ENCODE measurements at places on chromosomes 7 and 10.

DNA sequence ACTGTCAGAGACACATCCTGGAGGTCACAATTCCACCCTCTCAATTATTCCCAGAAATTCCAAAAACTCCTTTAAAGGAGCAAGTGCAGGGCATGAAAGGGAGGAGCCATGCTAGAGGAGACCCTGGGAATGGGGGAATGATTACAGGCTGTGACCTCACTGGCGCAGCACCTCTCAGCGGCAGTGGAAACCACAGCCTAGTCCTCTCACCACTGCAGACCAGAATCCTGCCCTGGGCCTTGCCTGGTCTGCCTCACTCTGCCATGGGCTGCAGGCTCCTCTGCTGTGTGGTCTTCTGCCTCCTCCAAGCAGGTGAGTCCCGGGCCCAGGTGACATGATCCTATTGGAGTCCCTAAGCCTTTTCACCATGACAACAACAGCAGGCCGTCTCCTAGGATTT, 50.5 kb upstream of the PRSS58 start:
- DNase-seq, result no peak

DNA sequence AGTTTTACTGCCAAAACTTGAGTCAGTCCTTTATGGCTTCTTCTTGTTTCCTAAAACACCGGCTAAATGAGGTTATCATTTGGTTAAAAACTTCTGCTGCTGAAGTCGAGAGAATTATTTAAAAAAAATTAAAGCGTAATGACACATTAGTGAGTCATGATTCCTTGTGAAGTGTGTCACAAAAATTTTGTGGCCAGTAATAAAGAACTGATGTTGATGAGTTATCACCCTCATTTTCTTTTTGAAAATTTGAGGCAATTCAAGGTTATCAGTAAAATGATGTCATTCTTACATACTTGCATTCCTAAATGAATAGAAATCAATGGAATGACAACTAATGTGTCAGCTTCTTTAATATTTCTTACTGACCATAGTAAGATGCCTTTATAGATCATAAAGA, 427.4 kb downstream of the SORCS3 start:
- DNase-seq, result no peak

- DNase-seq, result no peak
Observed at GRCh38 chr7:13017881-13018280, 330.4 kb downstream of the ARL4A start.

DNA sequence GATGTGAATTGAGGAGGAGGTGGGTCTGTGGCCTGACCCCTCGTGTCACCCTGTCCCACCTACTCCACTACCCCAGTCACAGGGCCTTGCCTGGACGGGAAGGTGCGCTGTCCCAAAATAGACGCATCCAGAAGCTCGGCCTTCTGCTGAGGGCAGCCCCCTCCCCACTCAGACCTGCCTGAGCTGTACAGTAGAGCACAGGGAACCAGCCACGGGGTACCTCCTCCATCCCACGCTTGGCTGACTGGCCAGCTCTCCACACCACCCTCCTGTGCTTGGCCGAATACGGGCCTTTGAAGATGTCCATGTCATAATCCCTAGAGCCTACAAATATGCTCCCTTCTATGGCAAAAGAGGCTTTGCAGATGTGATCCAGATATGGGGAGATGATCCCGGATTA, 88.3 kb downstream of the CHST15 start:
- DNase-seq, result peak; percentile 45

DNA sequence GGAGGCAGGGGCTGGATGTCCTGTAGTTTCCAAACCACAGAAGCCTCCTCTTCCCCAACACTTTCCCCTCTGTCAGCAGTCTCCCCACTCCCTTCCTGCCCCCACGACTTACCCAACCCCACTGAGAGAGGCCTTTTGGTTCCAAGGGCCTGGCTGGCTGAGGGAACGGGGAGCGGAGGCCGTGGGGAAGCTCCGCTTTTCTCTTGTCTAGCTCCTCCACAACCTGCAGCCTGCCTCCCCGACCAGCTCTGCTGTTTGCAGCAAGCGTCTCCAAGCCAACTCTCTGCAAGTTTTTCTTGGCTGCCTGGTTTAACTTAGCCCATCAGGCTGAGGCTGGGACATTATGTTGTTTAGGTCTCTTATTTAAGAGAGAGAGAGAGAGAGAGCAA, 126.8 kb downstream of the NEURL1 start:
- DNase-seq, result no peak

- DNase-seq, result no peak
Observed at GRCh38 chr10:30811276-30812017, 181.9 kb upstream of the LYZL2 start.

GRCh38 chr10:88377510-88377909, 205.6 kb downstream of the RNLS start:
- no peak for DNase-seq

DNA sequence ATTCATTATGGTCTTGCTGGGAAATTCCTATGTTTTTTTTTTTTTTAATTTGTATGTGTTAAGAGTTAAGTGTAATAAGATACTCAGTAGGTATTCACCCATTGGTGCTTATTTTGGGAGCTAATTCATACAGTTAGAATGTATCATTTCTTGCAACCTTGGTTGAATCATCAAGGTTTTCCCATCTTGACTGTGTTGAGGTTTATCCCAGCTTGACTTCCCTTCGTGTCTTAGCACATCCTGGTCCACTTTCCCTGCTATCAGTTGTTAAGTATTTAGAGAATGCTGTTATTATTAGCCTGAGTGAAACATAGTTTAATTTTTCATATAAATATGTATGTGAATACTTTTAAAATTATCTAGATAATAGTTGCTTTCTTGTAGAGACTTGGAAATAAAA, 20.8 kb downstream of the RALA start:
- DNase-seq, result no peak

DNA sequence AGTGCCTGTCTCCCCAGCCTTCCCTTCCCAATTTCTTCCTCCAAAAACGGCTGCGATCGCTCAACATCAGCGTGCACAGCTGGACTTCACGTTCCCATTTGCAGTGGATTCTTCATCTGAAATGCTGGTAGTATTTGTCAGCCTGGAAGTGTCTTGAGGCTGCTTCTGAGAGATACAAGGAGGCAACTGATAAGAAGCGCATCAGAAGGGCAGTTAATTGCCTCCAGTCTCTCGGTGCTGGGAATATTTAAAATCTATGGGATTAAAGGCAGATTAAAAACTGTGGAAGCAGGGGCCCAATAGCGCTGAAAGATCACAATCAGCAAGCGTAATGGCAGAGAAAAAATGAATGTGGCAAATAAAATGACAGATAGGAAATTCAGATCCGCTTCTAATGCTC, 450.0 kb downstream of the GATA3 start:
- no peak for DNase-seq
